ENCODE measurements at places on chromosomes 2 and 18.

- peak; percentile 65 for DNase-seq
Observed at GRCh38 chr2:175030380-175031271, 25.4 kb upstream of the CHN1 start.

GRCh38 chr2:144048631-144049060, 471.3 kb downstream of the ZEB2 start:
- DNase-seq = no peak

GRCh38 chr2:212609479-212609878, 70.9 kb upstream of the ERBB4 start:
- DNase-seq = no peak

GRCh38 chr2:199463708-199464605, 6.2 kb upstream of the SATB2 start:
- DNase-seq = no peak

GRCh38 chr2:105176429-105176828, 65.1 kb upstream of the GPR45 start:
- DNase-seq = no peak

Data from NAMALWA (cell line).